ENCODE measurements at places on chromosomes 2 and 18.

DNA sequence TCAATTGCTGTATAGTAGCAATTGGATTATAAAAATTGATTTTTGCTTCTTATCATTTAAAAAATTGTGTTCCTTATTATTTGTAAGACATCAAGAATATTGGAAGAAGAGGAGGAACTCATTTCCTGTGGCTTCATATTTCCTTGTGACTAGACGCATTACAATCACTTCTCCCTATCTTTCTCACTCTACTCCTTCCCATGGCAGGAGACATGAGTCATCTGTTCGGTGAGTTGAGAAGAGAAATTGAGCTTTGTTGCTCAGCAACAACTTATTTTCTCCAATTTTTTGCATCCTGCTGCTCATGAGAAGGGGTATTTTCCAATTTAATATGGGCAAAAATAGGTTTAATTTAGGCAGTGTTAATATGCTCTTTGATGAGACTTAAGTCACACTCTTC lies 1783.9 kb downstream of the SUCLG1 start:
- no peak for DNase-seq

DNA sequence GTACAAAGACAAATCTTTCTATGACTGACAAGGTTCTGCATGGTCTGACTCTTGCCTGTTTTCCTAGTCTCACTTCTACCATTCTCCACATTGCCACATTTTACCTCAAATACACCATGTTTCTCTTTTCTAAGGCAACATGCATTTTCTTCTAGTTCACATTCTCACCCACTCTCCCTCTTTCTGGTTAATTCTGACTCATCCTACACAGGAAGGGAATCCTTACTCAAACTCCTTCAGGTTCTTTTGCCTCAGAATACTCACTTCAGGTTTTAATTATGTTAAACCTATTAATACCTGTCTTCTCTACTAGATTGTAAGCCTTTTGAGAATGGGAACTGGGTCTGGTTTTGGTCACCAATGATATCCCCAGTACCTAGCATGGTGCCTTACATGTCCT lies 47.2 kb downstream of the MAP2 start:
- DNase-seq, result no peak

GRCh38 chr18:12308386-12309100 lies 502 bp downstream of the TUBB6 start:
- no peak for DNase-seq

- DNase-seq, result no peak
Observed at GRCh38 chr18:46625069-46625468, 32.0 kb downstream of the LOXHD1 start.

- DNase-seq, result no peak
Observed at GRCh38 chr2:175619179-175620045, 382.7 kb downstream of the LNPK start.
